ENCODE measurements at places on chromosomes 11 and 22. TPM values are rescaled to one million over a fixed set of nuclear protein-coding genes. Genes with fewer than 3 reads are reported as not detected.

Gene PAMR1
- total RNA-seq, result 0.51 TPM

Gene KIF18A
- total RNA-seq, result 12.9 TPM

Gene SLC37A2
- 7.8 TPM for total RNA-seq

Gene TSGA10IP
- not detected for total RNA-seq

Gene SLC7A4
- not detected for total RNA-seq

Gene VSIG10L2
- not detected for total RNA-seq

Gene APOL5
- total RNA-seq, result not detected

GRCh38 chr11:92480499-92480898, 255.9 kb downstream of the FAT3 start:
- DNase-seq, result no peak

DNA sequence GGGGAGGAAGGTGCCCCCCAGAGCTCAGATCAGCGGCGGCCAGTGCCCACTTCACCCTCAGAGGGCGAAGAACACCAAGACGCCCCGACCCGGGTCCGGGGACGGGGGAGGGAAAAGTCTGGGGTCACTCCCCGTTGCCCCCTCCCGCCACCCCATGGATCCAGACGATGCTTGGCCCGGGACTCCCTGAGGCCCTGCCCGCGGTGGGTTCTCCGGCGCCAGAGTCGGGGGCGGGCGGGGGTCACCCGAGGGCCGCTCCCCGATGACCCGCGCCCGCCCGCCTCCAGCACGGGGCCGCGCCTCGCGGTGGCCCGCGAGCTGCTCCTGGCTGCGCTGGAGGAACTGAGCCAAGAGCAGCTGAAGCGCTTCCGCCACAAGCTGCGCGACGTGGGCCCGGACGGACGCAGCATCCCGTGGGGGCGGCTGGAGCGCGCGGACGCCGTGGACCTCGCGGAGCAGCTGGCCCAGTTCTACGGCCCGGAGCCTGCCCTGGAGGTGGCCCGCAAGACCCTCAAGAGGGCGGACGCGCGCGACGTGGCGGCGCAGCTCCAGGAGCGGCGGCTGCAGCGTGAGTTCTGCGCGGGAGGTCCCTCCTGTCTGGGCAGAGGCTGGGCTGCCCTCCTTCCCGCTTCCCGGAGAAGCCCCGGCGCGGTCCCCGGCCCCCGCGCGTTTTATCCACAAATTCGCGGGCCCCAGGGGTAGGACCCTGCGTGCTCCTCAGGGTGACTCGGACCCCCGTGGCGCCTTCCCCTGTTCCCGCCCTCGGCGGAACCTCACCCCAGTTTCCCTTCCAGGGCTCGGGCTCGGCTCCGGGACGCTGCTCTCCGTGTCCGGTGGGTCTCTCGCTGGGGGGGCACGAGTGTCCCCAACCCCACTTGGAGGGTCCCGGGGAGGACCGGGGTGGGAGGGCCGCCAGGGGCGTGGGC, 1.1 kb downstream of the NLRP6 start:
- no peak for DNase-seq

- DNase-seq, result peak; percentile 49
Observed at GRCh38 chr22:39317775-39318506, 1.5 kb downstream of the RPL3 start.

DNA sequence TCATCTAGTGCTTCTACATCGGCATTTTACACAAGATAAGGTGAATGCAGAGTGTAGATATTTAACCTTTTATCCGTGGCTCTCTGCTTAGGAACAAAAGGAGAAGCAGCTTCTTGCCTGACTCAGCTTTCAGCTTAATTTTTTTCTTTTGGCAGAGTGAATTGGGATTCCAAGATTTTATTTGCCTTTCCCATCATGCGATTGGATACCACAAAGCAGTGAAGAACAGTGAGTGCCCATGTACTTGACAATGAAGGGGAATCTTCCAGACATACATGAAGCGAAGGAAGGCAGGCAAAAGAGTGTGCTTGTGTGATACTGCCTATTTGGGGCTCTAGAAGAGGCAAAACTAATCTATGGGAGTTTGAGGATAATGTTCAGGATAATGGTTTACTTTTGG, 17.0 kb upstream of the CHKA start:
- no peak for DNase-seq

DNA sequence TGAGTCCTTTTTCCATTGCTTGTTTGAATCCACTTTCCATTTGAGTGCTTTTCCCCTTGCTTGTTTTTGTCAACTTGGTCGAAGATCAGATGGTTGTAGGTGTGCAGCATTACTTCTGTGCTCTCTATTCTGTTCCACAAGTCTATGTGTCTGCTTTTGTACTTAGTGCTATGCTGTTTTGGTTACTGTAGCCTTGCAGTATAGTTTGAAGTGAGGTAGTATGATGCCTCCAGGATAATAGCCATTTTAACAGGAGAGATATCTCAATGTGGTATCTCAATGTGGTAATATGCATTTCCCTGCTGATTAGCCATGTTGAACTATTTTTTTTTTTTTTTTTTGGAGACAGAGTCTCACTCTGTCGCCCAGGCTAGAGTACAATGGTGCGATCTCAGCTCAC, 16.7 kb downstream of the ACRV1 start:
- DNase-seq, result no peak

- DNase-seq, result no peak
Observed at GRCh38 chr11:3803726-3804495, 4.4 kb upstream of the PGAP2 start.

GRCh38 chr22:19815823-19816290, 38.8 kb downstream of the GNB1L start:
- no peak for DNase-seq

DNA sequence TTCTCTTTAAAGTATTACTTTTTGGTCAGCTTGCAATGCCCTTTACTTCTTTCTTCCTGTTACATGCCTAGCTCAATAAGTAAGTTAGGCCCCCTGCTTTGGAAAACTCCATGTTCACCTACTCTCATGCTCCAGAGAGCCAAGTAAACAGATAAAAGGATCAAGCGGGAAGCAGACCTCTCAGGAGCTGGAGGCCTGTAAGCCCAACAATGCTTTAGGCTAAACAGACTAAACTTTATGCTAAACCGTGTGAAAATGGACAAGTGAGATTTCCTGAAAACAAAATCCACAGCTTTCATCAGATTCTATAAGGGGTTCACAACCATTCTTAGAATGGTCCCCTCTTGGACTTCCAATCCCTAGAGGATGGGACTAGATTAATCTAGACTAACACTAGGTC, 40.2 kb downstream of the CELF1 start:
- DNase-seq, result no peak

DNA sequence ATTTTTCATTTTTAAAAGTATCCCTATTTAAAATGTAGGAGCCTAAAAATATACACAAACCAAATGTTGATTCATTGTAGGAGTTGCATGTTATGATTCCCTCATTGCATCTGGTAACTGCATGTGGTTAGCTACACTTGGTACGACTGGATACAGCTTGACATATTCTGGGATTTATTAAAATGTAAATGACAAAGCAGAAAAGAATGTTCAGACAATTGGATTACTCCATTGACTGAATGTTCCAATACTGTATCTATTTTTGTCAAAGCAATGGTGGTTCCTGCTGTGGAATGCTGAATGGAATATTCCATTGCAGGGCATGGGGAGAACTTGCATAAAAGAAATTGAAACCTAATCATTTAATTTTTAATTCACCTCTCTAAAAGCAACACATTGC, 30.8 kb downstream of the BLID start:
- peak; percentile 65 for DNase-seq

DNA sequence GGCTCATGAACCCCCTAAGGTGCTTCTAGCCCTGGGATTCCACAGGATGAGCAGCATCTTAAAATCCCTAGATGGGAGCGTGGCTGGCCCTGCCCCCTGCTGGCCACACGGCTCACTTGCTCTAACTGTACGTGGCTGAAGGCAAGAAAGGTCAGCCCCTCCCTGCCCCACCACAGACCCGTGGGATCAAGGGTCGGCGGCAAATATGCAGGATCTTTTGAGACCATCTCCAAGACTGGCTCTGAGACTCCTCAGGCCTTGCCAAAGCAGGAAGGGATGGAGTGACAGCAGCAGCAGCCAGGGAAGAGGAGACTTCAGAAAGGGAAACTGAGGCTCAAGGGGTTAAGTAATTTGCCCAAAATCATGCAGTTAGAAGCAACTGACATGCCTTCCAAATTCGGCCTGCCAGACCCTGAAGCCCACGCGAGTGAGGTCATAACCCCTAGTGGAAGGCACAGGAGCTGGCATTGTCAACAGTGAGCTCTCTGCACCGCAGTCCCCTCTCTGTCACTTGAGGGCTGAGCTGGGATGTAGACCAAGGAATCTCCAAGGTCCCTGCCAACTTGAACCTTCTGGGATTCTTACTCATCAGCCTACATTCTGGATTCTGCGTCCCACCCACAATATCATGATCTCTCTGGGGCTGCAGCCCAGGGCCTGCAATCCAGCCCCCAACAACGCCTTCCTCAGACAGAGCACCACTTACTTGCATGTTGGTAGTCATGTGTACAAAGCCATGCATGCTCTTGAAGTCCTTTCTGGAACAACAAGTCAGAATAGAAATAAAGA, 31.4 kb downstream of the CREB3L1 start:
- peak; percentile 68 for DNase-seq

DNA sequence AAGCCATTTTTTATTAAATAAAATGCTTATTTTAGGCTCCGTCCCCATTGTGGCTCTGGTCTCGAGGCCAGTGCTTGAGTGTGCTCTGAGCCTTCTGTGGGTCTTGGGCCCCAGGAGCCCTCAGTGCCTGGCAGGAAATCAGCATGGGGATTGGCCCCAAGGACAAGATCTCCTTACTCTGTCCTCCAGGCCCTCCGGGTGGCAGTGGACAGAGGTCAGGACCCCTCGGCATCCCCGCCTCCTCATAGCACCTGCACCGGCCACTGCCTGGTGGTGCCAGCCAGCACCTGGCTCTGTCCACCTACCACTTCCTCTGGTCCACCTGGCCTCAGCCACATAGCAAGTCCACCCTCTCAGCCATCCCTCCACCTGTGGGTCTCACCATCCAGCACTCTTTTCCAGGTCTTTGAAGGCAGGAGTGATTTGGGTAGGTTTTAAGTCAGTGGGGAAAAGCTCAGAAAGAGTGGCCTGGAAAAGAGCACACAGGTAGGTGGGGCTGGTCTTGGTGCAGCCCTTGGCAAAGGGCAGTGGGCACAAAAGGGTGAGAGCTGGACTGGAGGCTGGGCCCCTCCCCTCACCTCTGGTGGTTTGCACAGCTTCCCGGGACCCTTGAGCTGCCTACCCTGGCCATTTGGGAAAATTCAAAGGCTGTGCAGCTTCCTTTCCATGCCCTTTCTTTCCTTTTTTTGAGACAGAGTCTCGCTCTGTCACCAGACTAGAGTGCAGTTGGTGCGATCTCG, 3.5 kb downstream of the CLDN5 start:
- DNase-seq, result no peak

DNA sequence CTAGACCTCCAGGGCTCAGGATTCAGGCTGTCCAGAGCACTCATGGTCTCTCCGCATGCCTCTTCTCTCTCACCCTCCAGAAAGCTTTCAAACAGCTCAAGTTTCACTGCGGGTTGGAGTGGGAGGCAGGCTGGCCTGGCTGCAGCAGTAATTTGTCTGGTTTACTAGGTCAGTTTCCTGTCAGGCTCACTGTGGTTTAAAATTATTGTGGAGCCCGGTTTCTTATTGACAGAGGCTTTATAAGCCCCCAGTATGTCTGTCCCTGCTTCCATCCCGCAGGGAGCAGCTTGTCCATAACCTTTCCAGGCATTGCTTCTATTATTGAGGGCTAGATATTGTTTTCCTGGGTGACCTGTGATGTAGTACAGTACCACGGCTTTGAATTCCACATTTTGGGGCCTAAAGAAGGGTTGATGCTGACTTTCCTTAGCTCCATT, 235.3 kb upstream of the SORL1-AS1 start:
- DNase-seq, result no peak

DNA sequence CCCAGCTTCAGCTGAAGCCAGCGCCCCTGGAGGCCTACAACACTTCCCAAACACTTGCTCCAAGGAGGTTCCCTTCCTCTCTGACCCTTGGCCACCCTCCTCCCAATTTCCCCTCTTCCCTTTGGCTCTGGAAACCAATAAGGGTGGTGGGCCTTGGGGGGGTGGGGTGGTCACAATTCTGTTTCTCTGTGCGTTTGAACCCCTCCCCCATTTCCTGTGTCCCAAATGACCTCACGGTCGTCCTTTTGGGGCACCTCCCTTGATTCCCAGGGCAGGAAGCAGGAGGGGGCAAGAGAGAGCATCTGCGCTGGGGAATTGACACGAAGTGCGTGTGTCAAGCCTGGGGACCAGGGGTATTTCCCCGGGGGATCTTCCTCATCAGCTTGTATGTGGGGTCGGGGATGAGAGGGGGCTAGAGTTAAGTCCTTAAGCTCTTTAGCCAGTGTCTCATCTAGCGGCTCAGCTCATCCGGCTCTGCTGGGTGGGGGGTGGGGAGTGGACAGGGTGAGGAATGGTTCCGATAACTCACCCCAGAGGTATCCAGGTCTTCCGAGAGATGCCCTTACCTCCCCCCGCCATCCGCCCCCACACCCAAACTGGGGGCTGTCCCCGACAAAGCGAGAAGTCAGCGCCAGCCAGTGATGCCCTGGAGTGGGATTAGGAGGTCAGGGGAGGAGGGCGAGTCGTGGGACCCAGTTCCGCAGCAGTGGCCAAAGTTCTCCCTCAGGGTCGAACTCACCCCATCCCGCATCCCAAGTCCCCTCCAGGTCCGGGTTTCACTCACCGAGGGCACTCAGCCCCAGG, 587 bp downstream of the ESAM start:
- DNase-seq, result no peak

GRCh38 chr11:60960405-60960804, 8.4 kb upstream of the SLC15A3 start:
- DNase-seq, result no peak
